ENCODE measurements at places on chromosomes 5 and 9.

GRCh38 chr5:40486437-40487275, 193.1 kb upstream of the PTGER4 start:
- peak; percentile 94 for DNase-seq

DNA sequence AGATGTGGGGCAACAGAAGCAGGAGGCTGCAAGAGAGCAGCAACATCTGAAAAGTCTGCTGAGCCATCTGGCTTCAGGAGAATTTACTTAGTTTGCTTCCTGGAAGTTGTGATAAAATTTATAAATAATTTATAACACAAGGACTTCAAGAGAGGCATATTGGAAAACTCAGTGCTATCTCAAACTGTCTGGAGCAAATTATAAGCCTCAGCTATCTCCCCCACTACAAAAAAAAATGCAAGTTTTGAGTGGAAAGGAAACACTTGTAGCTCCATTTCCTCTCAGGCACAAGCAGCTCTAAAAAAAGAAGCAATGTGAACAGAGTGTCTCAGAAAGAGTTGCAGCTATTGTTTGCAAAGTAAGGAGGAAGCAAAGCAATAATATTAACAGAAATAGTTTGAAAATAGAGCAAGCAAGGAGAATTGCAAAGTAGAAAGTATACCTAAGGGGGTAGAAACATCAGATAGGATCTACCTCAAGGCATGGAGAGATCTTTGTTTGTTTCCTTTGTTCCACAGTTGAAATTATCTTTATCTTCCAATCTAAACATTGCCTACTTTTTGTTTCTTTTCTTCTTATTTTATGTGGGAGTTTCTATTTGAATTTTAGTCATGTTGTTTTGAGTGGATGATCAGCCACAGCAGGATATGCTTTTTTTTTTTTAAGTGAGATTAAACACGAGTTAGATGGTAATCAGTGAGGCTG, 55.9 kb upstream of the IL6ST start:
- DNase-seq: no peak

GRCh38 chr9:75885652-75886051, 4.8 kb upstream of the PCSK5 start:
- DNase-seq: no peak

GRCh38 chr5:36720688-36721087, 114.3 kb downstream of the SLC1A3 start:
- peak; percentile 50 for DNase-seq

GRCh38 chr9:87567001-87567400, 69.3 kb downstream of the DAPK1 start:
- DNase-seq: no peak

DNA sequence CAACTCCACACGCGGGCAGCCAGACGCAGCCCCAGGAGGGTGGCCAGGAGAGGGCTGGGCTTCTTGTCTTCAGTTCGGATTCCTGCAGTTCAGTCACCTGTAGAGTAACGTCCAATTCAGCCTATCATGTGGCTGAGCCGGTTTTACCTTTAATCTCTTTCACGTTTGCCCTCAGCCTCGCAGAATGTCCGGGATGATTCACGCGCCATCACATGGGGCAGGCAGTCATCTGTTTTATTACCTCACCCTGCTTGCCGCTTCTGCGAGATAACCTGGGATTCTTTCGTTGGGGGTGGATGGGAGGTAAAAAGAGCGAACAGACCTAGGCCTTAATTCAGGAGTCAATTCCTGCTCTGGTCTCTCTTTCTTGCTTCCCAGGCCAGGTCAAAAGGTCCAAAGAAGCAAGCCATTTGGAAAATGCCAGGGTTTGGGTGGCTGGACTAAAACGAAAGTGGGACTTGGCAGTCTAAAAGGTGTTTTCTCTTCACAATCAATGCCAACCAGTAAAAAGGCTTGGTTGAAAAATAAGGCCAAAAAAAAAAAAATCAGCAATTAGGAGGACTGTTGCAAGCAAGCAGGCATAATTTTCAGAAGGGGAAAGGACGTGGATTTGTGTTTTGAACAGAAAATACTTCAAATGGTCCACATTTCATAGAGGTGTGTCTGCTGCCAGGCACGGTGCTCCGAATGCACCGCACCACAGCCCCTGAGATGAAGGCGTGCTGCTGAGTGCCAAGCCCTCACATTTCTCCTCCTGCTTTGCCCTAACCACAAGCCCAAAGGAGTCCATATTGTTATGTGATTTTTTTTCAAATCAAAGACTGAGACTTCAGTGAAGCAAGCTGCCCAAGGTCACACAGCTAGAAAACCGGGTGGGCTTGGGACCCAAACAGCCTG, 2.8 kb upstream of the WWC1 start:
- no peak for DNase-seq

DNA sequence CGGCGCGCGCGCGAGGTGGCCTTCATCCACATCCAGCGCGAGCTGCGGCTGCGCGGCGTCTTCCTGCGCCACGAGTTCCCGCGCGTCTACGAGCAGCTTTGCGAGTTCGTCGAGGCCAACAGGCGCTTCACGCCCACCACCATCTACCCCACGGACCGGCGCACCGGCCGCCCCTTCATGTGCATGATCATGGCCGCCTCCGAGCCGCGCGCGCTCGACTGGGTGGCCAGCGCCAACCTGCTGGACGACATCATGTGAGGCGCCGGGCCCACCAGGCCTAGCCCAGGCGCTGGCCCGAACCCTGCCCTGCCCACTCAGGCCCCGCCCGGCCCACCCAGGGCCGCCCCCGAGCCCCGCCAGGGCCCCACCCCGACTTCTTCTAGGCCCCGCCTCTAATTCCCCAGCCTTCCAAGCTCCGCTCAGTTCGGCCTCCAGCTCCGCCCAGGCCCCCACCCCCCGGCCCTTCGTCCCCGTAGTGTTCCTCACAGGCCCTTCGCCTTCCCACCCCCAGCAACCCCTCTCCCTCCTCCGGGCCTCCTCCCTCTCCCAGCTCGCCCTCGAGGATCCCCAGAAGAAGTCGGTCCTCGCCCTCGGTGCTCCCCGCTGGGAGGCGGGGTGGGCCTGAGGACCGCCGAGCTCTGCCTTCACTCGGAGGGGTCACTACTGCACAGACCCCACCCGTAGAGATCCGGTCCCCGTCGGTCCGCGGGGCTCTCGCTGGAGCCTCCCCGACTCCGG, 2.0 kb upstream of the PHPT1 start:
- peak; percentile 45 for DNase-seq

DNA sequence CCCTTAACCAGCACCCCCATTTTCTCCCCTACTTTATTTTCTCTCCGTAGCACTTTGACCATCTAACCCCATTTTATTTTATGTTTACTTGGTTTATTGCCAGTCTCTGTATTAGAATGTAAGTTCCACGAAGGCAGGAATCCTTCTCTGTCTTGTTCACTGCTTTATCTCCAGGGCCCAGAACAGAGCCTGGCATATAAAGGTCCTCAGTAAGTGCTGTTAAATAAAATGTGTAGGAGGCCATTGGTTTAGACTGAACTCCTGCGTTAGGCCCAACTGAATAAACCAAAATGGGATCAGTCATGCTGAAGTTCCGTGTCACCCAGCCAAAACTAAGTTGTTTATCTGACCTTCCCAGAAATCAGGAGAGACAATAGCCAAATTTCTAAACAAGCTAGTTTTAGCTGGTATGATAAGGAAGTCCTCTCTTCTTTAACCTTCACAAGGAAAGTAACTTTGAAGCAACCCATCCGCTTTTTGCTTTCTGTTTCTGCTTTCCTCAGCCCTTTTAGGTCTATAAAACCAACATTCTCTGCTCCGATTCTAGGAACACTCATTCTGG, 29.0 kb upstream of the CCNJL start:
- no peak for DNase-seq
